Motor neuron (in vitro differentiated cells): ENCODE measurements at places on chromosomes 1 and 21.

- no peak for ATAC-seq
Measured at GRCh38 chr1:118371612-118372011, 186.6 kb upstream of the SPAG17 start.

DNA sequence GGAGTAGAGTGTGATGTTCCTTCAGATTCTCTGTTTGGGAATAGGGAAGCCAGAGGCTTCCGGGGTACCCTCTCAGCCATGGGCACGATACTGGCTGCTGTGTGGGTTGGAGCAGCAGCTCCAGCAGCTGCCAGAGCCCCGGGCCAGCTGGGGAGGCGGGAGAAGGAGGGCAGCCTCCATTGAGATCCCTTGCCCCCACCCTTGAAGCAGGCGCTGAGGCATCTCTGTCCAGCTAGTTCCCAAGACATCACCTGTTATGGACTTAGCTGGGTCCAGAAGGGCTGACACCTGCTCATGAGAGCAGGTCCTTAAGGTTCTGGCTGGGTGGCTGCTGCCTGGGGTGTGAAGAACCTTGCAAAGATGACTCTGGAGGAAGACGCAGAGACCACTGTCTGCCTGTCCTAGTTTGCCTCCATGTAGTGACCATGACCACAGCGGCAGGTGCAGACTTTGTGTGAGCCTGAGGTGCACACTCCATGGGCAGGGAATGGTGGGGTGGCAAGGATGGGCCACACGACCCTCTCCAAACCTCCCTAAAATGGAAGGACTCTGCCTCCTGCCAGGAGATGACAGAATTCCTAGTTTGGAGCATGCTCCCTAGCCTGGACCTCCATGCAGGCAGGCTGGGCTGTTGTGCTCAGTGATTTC, 222.6 kb upstream of the C1orf174 start:
- ATAC-seq = no peak

- ATAC-seq = no peak
Measured at GRCh38 chr1:200893411-200893901, 1.2 kb upstream of the INAVA start.

- no peak for ATAC-seq
Measured at GRCh38 chr1:77015748-77016341, 148.6 kb downstream of the ST6GALNAC5 start.

GRCh38 chr1:183285746-183286145, 99.7 kb downstream of the LAMC2 start:
- ATAC-seq = no peak

DNA sequence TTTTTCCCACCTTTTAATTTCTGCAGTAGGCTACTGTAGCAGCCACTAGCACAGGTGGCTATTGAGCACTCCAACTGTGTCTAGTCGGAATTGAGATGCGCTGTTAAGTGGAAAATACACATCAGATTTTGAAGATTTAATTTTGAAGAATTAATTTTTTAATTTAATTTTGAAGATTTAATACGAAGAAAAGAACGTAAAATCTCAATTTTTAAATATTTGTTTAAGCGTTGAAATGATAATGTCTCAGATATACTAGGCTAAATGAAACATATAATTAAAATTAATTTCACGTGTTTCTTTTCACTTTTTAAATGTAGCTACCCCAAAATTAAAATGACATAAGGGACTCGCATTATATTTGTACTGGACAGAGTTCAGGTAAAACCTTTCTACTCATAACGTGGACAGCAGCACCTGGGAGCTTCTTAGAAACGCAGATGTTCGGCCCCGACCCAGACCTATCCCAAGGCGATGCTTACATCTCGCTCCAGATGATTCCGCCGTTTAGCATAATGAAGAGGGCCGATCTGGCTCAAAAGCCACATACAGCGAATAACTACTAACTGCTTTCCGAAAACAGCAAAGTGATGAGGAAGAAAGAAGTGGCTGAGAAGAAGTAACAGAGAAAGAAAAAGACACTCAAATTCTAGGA, 717 bp downstream of the CRYZL1 start:
- ATAC-seq = no peak

DNA sequence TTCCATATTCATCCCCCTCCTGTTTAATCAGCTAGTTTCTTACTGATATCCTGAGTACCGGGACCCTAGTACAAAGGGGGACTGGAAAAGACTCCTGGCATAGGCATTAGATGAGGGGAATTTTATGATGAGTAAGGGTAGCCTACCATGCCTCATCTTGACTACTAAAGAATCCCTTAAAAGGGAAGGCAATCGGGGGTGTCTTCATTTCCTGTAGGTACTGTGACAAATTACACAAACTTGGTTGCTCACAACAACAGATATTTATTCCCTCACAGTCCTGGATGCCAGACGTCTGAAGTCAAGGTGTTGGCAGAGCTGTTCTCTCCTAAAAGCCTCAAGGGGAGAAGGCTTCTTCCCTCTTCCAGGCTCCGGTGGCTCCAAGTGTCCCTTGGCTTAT, 28.9 kb upstream of the RUNX1 start:
- ATAC-seq = no peak

DNA sequence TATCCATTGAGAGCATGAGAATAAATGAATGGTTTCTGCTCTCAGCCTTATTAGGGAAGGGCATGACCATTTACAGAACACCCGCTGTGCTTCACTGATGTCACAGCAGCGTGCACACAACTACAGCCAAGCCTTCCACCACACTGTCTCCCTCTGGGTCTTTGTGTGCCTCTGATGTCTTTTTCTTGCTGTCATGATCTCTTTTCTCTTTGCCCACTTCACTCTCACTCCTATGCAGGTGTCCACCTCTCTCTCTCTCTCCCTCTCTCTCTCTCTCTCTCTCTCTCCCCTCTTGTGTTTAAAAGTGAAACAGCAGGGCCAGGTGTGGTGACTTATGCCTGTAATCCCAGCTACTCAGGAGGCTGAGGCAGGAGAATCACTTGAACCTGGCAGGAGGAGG, 232.5 kb upstream of the JUN start:
- peak; percentile 44 for ATAC-seq

- ATAC-seq = no peak
Measured at GRCh38 chr1:236148470-236148845, 6.1 kb downstream of the GPR137B start.

DNA sequence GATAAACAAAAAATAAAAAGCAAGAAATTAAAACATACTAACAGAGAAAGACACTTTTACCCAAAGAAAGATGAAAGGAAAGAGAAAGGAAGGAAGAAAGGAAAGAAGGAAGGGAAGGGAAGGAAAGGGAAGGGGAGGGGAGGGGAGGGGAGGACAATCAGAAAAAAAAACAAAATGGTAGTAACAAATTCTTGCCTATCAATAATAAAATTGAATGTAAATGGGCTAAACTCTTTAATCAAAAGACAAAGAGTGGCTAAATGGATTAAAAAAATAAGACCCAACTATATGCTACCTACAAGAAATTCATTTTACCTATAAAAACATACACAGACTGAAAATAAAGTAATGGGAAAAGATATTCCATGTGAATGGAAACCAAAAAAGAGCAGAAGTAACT, 372.9 kb upstream of the NFIA start:
- ATAC-seq = no peak

GRCh38 chr1:110780600-110781484, 92.1 kb upstream of the CD53 start:
- ATAC-seq = peak; percentile 85

DNA sequence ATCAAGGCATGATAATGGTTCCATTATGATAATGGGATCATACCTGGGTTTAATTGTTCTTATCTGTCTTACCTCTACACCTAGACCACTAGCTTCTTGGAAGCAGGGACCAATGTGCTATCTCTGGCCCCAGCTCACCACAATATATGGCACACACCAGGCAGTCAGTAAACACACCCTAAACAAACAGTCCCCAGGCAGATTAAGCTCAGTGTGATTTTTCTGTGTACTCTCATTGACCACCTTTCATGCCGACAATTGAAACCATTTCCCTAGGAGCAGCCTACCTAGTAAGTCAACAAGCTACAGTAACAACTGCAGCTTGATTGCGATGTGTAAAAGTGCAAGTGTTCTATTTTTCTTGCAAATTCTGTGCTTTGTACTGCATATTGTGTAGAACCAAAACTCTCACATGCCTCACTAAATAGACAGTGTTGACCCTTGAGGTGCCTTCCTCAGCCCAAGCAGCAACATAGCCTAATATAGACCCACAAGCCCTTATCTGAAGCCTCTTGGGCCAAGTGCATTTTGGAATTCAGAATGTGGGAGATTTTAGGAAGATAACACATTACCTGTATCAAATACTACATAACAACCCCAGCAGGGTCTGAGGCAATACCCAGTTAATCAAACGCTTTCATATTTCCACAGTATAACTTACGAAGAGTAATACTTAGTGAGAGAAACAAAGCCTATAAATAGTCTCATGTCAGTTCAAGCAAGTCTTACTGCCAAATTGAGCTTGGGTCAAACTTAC, 32.0 kb downstream of the INPP5B start:
- ATAC-seq = no peak

- peak; percentile 98 for ATAC-seq
Measured at GRCh38 chr21:33924079-33924765, 8.6 kb upstream of the ATP5PO start.

DNA sequence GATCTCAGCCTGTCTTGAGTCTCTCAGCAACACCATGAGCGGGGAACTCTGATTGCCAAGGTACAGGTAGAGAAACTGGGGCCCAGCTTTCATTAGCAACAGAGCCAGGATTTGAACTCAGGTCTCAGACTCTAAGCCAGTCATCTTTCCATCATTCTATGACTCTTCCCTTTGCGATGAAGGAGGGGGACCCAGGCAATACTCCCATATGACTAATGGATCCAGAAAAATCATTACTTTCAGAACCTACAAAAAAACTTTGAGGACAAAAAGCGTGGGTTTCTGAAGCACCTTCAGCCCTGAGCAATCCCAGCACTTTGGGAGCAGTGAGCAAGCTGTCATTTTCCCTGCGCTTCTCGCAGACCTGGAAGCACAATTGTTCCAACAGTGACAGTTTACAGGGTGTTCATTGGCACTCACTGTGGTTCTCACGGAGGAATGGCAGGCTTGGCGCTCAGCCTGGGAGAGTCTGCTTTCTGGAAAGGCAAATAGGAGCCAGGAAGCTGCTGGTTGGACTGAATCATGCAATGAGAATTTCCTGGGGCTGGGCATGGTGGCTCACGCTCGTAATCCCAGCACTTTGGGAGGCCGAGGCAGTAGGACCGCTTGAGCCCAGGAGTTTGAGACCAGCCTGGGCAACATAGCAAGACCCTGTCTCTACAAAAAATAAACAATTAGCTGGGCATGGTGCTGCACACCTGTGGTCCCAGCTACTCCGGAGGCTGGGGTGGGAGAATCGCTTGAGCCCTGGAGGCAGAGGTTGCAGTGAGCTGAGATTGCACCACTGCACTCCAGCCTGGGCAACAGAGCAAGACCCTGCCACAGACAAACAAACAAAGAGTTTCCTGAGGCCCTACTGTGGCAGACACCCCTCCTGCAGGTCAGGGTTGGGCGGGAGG, 40.1 kb downstream of the SLC2A7 start:
- ATAC-seq = no peak

DNA sequence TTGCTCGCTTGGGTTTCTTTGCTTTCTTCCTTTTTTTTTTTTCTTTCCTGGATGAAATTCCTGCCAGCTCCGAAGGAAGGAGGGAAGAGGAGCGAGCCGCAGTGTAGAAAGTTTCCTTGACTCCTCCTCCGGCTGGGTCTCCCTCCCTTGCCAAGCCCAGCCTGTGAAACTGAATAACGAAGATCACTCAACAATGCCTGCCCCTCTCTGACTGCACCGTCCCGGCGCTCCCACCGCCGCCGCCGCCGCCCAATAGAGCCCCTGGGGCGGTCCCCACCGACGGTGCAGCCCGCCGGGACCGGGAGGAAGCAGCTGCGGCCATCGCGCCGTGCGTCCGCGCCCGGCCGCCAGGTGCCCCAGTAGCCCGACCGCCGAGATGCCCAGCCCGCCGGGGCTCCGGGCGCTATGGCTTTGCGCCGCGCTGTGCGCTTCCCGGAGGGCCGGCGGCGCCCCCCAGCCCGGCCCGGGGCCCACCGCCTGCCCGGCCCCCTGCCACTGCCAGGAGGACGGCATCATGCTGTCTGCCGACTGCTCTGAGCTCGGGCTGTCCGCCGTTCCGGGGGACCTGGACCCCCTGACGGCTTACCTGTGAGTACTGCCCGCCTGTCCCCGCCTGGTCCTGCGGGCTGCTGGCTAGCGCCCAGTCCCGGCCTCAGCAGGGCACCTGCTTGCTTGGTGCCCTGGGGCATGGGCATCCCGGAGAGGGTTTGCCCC, at the start of gene LGR6:
LGR6 (plus strand) TSS at position 186 of the 714 bp plus-strand sequence; CDS start at position 377, 191 bp downstream.
- peak; percentile 45 for ATAC-seq

DNA sequence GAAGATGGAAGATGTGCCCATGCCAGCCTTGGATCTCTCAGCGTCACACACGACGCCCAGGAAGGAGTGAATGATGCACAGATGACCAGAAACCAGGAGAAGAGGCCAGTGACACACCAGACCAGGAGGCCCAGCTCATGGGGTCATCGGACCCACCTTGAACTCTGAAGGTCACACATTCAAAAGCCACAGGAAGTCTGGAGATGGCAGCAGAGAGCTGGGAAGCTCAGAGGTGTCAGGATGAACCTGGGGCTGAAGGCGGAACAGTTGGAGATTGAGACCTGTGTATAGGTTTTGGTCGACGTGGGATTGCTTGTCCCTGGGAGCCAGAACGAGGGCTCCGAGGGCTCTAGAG, 43.6 kb downstream of the SLC19A1 start:
- no peak for ATAC-seq

- ATAC-seq = peak; percentile 22
Measured at GRCh38 chr1:231187571-231187970, 25.7 kb downstream of the TRIM67 start.
